Endodermal cell (in vitro differentiated cells): ENCODE measurements at places on chromosomes 5 and 9.

- H3K27me3 ChIP-seq, result no peaks in the 10 kb centered on the region
- H3K4me1 ChIP-seq, result no peaks in the 10 kb centered on the region
- DNase-seq, result peak; percentile 80
These were observed 68.8 kb downstream of the ELL2 start for GRCh38 chr5:95892784-95893354.

DNA sequence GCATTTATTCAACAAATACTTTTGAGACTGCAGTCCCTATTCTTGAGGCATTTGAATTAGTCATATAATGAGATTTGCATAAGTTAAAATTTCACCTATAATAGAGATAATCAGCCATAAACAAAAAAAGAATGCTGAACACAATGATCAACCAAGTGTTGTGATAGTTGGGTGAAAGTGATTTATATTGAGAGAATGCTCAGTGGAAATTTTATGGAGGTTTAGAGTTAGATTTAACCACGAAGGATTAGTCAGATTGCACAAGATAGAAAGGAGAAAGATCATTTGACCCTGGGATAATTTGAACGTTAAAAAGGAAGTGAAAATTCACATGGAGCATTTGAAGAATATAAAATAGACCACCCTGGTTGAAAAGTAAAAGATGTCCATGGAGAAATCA is 356.2 kb downstream of the NPR3 start:
- H3K36me3 ChIP-seq, result no peaks in the 10 kb centered on the region
- H3K4me1 ChIP-seq, result no peaks in the 10 kb centered on the region
- H3K27ac ChIP-seq, result no peak overlapping the region

DNA sequence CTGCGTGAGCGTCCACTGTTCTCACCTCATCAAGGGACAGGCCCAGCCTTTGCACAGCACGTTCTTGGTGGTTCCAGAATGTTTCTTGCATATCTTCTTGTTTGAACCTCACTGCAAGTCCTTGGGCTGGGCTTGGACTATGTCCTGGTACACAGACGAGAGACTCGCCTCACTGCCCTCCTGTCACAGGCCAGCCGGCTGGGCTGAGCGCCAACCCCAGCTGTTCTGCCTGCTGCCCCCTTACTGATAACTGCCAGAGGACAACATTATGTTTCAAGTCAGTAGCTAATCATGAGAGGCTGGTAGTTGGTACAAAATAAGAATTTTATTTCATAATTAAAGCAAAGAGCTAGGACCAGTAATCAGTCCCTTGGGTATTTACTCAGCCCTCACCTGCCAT is 52.8 kb upstream of the LRRTM2 start:
- H3K4me3 ChIP-seq, result no peak overlapping the region
- no peak for DNase-seq
- no peaks in the 10 kb centered on the region for H3K4me1 ChIP-seq
- H3K27ac ChIP-seq, result peak overlapping the region; percentile 12

DNA sequence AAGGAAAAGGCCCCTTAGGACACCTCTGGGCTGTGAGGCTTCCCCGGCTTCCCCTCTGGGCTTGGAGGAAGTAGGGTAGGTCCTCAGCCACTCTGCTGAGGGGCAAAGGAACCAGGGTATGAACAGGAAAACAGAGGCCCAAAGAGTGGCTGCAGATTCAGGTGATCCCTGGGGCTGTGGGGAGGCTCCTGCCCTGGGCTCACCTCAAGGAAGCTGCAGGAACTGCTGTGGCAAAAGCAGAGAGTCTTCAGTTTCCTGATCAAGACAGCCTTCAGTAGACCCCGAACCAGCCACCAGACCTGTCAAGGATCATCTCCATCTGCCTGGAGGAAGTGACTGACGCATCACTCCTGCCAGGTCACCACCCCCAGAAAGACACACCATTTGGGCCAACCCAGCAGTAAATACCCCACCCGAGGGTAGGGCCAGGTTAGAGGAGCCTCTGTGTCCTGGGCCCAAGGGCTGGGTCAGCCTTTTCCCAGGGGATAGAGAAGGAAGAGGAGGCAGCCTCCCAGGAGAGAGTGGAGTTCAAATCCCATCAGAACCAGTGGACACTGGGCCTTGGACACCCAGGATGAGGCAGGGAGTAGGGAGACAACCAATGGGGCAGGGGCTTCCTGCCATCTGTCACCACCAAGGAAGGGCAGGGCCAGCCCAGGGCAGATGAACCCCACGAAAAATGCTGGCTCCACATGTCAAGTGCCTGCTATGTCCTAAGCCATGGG is 5.8 kb upstream of the ST6GALNAC6 start:
- no peaks in the 10 kb centered on the region for H3K36me3 ChIP-seq
- DNase-seq, result no peak
- H3K4me1 ChIP-seq, result no peaks in the 10 kb centered on the region
- peak overlapping the region; percentile 29 for H3K27ac ChIP-seq

GRCh38 chr9:89012294-89013042 is 21.2 kb downstream of the S1PR3 start:
- no peak for DNase-seq
- H3K36me3 ChIP-seq, result no peaks in the 10 kb centered on the region
- no peak overlapping the region for H3K27ac ChIP-seq
- H3K4me1 ChIP-seq, result no peaks in the 10 kb centered on the region

DNA sequence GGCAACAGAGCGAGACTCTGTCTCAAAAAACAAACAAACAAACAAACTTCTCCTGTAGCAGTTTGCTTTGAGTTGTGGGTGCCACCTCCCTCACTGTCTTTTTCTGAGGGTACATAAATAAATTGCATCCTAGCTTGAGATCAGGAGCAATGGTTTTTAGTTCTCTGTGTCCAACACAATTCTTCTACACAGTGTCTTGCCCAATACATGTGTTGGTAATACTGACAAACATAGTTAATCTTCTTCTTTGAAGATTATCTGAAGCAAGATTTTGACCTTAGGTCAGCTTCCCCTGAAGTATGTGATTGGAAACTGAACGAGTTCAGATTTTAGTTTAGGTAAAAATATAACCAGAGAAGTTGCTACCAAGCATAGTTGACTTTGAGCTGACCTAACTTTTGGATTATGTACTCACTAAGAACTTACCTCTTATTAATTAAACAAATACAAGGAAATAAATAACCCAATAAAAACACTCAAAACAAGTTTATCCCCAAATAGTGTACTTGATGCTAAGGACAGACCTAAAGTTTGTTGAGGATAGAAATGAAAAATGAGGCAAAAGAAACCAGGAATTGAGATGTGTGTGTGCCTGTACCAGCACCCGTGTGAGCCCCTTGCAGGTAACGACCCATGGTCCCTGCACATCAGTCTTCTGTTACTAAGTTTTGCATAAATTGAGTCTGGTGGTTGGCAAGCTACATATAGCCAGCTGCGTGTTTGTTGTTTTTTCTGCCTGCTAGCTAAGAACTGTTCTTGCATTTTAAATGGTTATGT is 16.2 kb downstream of the TJP2 start:
- no peak overlapping the region for H3K4me3 ChIP-seq
- H3K27me3 ChIP-seq, result no peaks in the 10 kb centered on the region
- no peak for DNase-seq
- peaks cover 12% of the 10 kb centered on the region for H3K4me1 ChIP-seq
- H3K36me3 ChIP-seq, result no peaks in the 10 kb centered on the region
- H3K27ac ChIP-seq, result no peak overlapping the region

GRCh38 chr9:90942555-90942954 is 140.9 kb downstream of the SYK start:
- H3K36me3 ChIP-seq, result no peaks in the 10 kb centered on the region
- DNase-seq, result no peak
- no peak overlapping the region for H3K4me3 ChIP-seq
- no peak overlapping the region for H3K27ac ChIP-seq
- H3K4me1 ChIP-seq, result no peaks in the 10 kb centered on the region

GRCh38 chr9:7284517-7284916 is 515.1 kb downstream of the DMAC1 start:
- H3K27me3 ChIP-seq, result peaks cover 9% of the 10 kb centered on the region
- DNase-seq, result peak; percentile 67
- H3K36me3 ChIP-seq, result no peaks in the 10 kb centered on the region
- H3K27ac ChIP-seq, result no peak overlapping the region
- H3K4me3 ChIP-seq, result peak overlapping the region; percentile 59

DNA sequence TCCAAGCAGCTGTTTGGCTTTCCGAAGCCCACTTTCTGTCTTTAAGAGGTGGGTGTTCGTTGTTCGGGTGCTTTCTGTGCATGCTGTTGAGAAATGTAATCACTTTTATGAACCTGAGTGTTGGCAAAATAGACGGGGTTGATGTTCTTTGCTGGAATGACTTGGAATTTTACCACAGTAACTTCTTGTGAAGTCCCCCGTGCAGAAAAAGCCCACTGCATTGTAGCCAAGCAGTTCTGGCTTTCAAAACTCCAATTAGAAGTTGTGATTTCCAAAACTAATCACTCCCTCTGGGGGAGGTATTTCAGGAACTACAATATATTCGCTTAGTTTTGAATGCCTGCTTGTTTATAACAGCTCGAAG is 111.1 kb downstream of the PAM start:
- H3K4me1 ChIP-seq, result peaks cover 7% of the 10 kb centered on the region
- peak overlapping the region; percentile 95 for H3K27ac ChIP-seq

DNA sequence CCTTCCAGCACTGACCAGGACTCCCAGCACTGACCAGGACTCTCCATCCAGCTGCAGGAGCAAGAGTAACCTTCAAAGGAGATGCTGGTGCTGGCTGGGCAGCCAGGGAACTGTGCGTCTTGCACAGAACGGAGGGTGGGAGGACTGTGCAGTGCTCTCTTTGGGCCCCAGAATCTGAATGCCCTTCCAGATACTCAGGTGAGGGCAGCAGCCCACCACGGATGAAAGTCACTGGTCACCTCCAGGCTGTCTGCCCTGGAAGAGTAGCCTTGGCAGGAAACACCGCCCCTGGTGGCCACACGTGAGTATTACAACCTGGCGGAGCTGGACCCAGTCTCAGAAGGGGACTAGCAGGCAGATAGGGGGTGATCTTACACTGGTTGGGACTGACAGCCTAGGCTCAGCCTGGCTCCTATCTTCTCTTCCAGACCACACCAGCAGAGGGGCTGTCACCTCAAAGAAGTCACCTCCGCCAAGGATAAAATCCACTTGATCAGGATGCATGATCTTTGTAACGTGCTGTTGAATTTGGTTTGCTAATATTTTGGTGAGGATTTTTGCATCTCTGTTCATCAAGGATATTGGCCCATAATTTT is 4.8 kb upstream of the SARDH start:
- no peak overlapping the region for H3K4me3 ChIP-seq
- peak; percentile 98 for DNase-seq
- no peak overlapping the region for H3K27ac ChIP-seq
- no peaks in the 10 kb centered on the region for H3K36me3 ChIP-seq
- H3K4me1 ChIP-seq, result no peaks in the 10 kb centered on the region
